ENCODE measurements at places on chromosomes 4 and X.

GRCh38 chr4:152937336-152938236 lies 1.5 kb downstream of the FHDC1 start:
- DNase-seq = peak; percentile 44

GRCh38 chrX:132918523-132918922 lies 39.9 kb downstream of the HS6ST2 start:
- DNase-seq = no peak

- DNase-seq = no peak
Observed at GRCh38 chr4:148022975-148023374, 291.1 kb downstream of the ARHGAP10 start.

DNA sequence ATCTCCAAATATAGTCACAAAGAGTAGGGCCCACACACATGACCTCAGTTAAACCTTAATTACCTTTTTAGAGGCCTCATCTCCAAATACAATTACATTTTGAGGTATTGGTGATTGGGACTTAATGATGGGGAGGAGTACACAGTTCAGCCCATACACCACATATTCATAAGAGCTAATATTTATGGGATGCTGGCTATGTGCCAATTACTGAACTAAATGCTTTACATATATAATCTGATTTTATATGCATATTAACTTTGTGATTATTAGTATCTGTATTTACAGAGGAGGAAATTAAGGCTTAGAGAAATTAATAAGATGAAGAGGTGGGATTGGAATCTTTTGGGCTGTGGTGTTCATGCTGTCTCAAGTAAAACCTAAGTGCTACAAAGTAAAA lies 17.8 kb downstream of the SMARCAD1 start:
- DNase-seq = no peak

DNA sequence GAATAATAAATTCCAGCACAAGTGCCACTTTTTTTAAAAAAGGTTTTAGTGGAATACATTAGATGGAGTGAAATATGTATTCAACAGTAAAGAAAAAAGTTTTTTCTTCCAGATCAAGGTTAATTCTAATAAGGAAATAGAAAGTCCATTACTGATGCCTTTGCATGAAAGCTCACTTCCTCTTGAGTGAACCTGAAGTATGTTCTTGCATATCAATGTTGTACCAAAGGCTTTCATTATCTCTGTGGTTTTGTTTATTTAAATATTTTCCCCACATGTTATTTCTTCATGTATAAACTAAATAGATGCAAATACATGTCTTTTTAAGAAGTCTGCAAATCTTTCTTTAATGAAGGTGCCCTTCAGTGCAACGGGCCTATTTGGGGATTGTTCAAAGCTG lies 307.9 kb downstream of the C4orf33 start:
- no peak for DNase-seq
